Astrocyte (in vitro differentiated cells and primary cell): ENCODE measurements at places on chromosomes 5 and 9. TPM values are rescaled to one million over a fixed set of nuclear protein-coding genes. Genes with fewer than 3 reads are reported as not detected.

DNA sequence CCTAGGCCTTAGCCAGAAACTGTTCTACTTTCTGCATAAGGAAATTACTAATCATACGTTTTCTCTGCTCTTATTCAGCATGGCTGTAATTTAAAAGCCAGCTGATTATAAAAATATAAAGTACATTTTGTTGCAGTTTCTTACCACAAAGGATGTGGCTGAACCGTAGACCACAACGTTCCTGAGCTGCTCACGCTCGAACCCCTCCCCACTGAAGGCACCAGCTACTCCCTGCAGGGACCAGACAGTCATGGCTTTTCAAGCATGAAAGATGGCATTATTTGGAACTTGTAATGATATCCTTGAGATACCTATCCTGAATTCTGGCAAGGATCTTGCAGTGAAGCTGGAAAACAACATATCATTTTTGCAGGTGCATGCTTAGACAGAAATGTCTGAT is 91.8 kb upstream of the DMRT1 start:
- H3K36me3 ChIP-seq, result peaks cover 4% of the 10 kb centered on the region
- H3K27ac ChIP-seq, result no peak overlapping the region
- H3K4me1 ChIP-seq, result peaks cover 26% of the 10 kb centered on the region

GRCh38 chr5:179585941-179586401 is 35.6 kb downstream of the RUFY1 start:
- peaks cover 4% of the 10 kb centered on the region for H3K4me1 ChIP-seq
- H3K36me3 ChIP-seq, result peaks cover 17% of the 10 kb centered on the region
- H3K27me3 ChIP-seq, result no peaks in the 10 kb centered on the region
- no peak overlapping the region for H3K27ac ChIP-seq
- H3K4me3 ChIP-seq, result no peak overlapping the region

DNA sequence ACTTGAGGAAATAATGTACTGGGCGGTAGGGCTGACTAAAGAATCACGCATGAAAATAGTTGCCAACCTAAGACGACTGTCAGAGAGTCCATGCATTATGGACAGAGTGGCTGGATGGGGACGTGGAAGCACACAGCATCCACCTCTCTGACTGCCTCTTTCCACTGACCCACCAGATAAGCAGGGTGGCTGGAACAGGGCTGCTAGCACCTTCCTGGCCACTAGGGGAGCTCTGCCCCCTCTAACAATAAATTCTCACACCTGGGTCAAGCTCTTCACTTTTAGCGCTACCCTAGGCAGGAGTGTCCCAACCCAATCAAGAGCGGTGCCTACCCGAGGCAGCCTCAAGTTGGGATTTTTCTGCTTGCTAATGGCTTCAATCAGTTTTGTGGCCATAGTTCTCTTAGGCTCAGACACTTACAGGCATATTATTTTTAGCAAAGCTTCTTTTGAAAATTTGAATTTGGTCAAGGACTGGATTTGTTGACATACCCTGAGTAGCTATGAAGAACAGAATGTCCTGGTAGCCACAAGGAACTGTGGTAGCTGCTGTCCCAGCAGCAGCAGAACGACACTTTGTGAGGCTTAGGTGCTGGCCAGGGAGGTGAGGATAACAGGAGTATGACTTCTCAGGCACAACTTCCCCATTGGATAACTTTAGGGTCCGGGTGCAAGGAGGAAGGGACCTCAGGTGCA is 6.9 kb upstream of the TPM2 start:
- peaks cover 59% of the 10 kb centered on the region for H3K36me3 ChIP-seq
- H3K4me1 ChIP-seq, result peaks cover 14% of the 10 kb centered on the region
- no peaks in the 10 kb centered on the region for H3K27me3 ChIP-seq
- no peak overlapping the region for H3K4me3 ChIP-seq
- H3K27ac ChIP-seq, result no peak overlapping the region
- DNase-seq, result no peak

The FOXI1 gene
- not detected in 2 replicates for total RNA-seq

The BRINP1 gene
- total RNA-seq, result 2.2 and 2.7 TPM in 2 replicates
